ENCODE measurements at places on chromosomes 13 and 19.

DNA sequence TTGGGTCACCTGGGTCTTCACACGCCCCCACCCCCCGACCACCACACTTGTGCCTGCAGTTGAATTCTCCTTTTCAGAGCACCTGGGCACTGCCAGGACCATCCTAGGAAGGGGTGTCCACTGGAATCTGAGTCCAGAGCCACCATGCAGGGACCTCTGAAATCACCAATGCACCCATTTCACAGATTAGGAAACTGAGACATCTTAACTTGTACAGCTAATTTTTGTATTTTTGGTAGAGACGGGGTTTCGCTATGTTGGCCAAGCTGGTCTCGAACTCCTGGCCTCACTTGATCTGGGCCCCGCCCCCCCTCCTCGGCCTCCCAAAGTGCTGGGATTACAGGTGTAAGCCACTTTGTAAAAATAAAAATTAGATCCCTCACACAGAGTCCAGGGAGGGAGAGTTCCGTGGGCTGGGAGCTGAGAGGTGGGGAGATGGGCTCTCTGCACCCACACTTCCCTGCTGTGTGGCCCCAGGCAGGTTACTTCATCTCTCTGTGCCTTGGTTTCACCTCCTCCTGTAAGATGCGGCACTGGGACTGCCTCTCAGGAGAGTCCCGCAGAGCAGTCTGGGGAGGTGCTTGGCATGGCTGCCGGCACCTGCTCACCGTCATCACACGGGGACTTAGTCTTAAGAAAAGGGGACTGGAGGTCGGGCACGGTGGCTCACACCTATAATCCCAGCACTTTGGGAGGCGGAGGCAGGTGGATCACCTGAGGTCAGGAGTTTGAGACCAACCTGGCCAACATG, 45.9 kb upstream of the C19orf12 start:
- no peaks in the 10 kb centered on the region for H3K36me3 ChIP-seq
- no peaks in the 10 kb centered on the region for H3K4me1 ChIP-seq
- H3K27me3 ChIP-seq: no peaks in the 10 kb centered on the region
- H3K27ac ChIP-seq: no peak overlapping the region
- no peak for DNase-seq
- no peak overlapping the region for H3K4me3 ChIP-seq

- no peak overlapping the region for H3K27ac ChIP-seq
- DNase-seq: peak; percentile 87
- peaks cover 3% of the 10 kb centered on the region for H3K4me1 ChIP-seq
- no peaks in the 10 kb centered on the region for H3K27me3 ChIP-seq
- no peaks in the 10 kb centered on the region for H3K36me3 ChIP-seq
- H3K4me3 ChIP-seq: peak overlapping the region; percentile 34
Observed at GRCh38 chr13:77779552-77780272, 82.2 kb downstream of the SLAIN1 start.

- peak; percentile 78 for DNase-seq
- H3K27ac ChIP-seq: no peak within 1 kb of the TSS
- H3K36me3 ChIP-seq: no peaks in the 10 kb centered on the region
Observed at GRCh38 chr19:35357867-35358573, at the start of gene FFAR3. FFAR3 (plus strand) TSS chr19:35358460; CDS start chr19:35358891, 431 bp downstream.

DNA sequence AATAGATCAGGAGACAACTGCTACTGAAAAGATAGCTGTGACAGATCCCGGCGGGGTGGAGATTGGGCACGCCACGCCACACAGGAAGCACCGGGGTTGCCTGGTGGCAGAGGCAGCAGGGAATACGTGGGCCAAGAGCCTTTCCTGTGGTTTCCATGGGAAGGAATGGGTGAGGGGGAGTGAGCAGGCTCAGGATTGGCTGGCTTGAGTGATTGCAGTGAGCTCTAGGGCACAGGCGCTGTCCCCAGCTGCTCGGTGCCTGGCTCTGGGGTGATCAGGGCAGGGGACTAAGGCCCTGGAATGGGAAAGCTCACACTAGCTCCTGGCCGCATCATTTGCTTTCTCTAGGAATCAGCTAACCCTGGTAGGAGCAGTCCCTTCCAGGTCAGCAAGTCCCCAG, 166.1 kb downstream of the USP12 start:
- H3K27ac ChIP-seq: no peak overlapping the region
- H3K27me3 ChIP-seq: no peaks in the 10 kb centered on the region
- no peaks in the 10 kb centered on the region for H3K36me3 ChIP-seq
- H3K4me1 ChIP-seq: peaks cover 21% of the 10 kb centered on the region
- DNase-seq: peak; percentile 34

GRCh38 chr19:18832306-18833140, 764 bp downstream of the UPF1 start:
- H3K4me1 ChIP-seq: peaks cover 13% of the 10 kb centered on the region
- peak overlapping the region; percentile 57 for H3K4me3 ChIP-seq
- H3K27ac ChIP-seq: peak overlapping the region; percentile 83
- H3K36me3 ChIP-seq: peaks cover 4% of the 10 kb centered on the region
- peak; percentile 47 for DNase-seq

DNA sequence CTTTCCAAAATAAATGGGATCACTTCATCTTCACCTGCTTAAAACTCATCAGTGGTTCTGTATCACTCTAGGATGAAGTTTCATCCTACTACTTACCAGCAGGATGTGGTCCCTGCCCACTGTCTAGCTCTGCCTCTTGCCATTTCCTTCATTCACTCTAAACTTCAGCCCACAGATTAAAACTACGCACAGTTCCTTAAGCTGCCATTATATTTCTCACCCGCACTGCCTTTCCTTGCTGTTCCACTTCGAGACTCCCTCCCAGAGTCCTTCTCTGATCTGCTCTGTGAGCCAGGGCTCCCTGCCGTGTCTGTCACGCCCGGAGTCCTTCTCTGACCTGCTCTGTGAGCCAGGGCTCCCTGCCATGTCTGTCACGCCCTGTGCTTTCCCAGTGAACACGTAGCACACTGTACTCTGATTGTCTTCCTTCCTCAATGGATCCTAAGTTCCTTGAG, 52.0 kb upstream of the NPAS1 start:
- peaks cover 13% of the 10 kb centered on the region for H3K4me1 ChIP-seq
- H3K27ac ChIP-seq: no peak overlapping the region
- no peak overlapping the region for H3K4me3 ChIP-seq
- peaks cover 9% of the 10 kb centered on the region for H3K36me3 ChIP-seq
- H3K27me3 ChIP-seq: no peaks in the 10 kb centered on the region

Data from common myeloid progenitor, CD34-positive (primary cell).